Activated CD4-positive, CD25-positive, alpha-beta regulatory T cell treated with anti-CD3 and anti-CD28 coated beads, Interleukin-2, amount 50 U/mL, for 72 hours (primary cell): ENCODE measurements at places on chromosomes 1 and 21.

DNA sequence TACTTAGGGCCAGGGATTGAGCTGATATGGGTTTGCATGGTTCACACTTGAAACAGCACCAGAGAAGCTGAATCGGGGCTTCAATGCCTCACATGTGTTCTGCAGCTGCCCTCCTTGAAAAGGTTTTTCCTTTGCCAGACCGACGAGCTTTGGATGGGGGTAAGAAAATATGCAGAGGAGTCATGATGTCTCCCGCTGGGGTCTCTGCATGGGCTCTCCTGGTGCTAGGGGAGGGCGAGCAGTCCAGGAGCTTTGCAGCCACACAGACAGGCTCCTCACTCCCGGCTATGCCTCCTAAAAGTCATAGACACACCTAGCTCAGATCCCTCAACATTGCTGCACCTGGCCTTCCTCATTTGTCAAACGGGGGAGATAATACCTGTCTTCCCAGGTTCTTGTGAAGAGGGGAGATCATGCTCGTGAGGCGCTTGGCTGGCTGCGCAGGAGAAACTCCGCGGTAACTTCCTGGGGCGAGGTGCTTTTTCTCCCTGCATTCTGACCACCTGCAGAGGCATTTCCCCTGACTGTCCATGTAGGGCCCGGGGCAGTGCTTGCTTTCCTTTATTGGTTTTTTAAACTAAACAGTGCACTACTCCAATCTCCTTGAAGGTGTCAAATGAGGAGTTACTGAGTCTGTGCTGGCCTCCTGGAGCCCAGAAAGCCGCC, 112.4 kb downstream of the PLXNA2 start:
- no peak for DNase-seq

DNA sequence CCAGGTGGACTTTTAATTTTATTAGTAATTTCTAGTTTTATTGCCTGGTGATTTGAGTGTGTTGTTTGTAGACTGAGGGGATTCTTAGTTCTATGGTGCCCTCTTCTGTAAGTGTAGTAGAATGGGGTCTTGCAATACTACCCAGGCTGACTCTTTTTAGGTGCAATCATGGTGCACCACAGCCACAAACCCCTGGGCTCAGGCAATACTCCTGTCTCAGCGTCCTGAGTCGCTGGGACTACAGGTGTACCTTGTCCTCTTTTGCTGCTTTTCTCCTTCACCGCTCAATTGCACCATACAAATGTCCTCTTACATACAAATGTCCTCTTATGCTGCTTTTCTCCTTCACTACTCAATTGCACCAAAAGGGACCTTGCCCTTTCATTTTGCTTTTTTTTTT, 43.1 kb downstream of the SCP2 start:
- no peak for DNase-seq

- DNase-seq: no peak
These were observed 15.3 kb downstream of the DNAJC11 start for GRCh38 chr1:6686294-6686693.

- DNase-seq: no peak
These were observed 10.6 kb upstream of the LINGO4 start for GRCh38 chr1:151815716-151816327.

DNA sequence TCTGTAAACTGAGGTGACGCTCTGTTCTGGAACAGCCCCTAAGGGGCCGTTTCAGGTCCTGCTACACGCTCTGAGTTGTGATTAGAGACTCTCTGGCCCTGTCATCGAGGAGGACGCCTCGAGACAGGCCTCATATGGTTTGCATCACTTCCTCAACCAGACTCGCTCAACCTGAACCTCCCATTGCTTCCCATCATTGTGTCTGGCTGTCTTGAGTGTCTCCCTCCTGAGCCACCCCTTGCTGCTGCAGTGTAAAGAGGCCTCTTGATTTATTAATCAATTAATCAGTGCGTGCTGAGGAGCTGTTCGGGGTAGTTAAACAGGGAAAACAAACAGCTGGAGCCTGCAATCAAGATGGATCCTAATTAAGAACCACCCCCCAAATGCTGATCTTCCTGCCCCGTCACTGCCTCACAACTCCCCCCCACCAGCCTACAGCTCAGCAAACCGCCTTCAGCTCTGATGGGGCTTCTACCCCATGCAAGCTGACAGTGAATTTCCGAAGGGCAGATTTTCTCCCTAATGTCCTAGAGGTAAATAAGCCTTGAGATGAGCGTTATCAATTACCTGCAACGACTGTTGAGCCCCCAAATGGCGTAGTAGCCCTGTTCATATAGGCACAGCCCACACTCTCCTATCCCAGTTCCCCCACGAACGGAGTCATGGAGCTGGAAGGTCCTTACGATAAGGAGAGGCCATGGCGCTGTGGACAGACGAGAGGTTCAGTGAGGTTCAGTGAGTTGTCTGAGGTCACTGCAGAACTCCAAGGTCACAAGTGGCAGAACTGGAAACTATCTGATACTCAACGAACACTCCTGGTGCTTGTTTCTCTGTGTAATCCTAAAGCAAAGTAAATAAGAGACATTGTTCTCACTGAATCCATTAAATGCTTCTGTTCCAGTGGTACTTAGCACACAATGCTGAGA, 210.6 kb downstream of the KIF26B start:
- no peak for DNase-seq

- DNase-seq: no peak
These were observed 36.6 kb downstream of the GJA5 start for GRCh38 chr1:147723691-147724323.

DNA sequence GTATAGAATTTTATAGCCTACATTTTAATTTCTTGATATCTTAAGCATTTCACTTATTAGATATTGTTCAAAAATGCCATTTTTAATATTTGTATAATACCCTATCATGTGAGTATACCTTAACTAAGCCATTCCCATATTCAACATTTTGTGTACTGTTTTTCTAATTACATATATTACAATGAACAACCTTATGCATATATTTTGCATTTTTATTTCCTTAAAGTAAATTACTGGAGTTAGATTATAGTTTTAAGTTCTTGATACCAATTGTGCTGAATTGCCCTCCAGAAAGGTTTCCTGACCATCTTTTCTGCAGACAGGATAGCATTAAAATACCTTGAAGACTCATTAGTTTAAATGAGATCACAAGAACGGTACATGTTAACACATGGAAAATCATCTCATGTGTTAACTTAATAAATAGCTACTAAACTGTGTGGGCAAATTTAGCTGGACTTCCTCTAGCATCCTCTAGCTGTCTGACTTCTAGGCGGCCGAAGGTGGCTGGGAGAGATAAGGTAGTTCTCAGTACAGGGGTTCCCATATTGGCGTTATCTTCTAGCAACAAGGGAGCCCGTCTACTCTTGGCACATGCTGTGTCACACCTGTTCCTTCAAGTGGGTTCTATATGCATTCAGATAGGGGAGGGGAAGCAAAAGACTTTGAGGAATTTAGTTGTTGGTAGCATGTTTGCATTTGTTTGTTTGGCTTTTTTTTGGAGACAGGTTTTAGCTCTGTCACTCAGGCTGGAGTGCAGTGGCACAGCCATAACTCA, 8.9 kb downstream of the DCLRE1B start:
- no peak for DNase-seq

- DNase-seq: no peak
These were observed 24.3 kb downstream of the USP48 start for GRCh38 chr1:21758614-21759013.

DNA sequence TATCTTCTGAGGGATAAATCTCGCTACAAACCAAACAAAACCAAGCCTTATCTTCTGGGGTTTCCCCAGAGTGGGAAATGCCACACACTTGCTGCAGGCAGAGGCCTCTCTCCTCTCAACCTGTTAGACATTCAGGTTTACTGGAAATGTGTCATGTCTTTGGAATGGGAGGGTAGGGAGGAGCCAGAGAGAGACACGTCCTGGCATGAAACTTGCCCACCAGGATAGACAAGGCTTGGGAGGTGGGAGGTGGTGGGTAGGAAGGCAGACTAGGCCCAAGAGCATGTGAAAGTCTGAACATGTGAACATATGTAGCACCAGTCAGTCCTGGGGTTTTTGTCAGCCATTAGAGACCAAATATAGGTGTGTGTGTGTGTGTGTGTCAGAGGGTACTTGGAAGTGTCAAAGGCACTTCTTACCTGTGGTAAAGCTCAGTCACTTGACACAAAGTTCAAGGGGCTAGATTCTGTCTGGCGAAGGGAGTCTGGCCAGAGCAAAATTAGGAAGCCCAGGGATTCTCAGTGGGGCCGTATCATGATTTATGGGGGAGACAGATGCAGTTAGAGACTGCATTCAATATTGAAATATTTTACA, 32.4 kb upstream of the PIGC start:
- DNase-seq: no peak

- DNase-seq: no peak
These were observed 108.6 kb downstream of the NTMT2 start for GRCh38 chr1:170254371-170254770.

DNA sequence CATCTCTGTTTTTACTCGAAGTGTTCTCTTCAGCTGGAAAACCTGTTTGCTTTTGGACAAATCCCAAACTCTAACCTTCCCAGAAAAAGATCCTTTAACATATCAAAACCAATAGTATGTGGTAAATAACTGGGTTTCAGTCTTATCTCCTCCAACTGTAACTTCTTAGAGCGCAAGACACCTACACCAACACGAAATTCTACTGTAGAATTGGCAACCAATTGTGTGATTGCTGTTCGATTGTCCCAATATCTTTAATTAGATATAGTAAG, 5.8 kb upstream of the MPZL1 start:
- no peak for DNase-seq

- DNase-seq: no peak
These were observed 191.5 kb downstream of the SDCCAG8 start for GRCh38 chr1:243447347-243447746.

- no peak for DNase-seq
These were observed 47.9 kb downstream of the ELF3 start for GRCh38 chr1:202058001-202058908.
